ENCODE measurements at places on chromosomes 5 and 9. TPM values are rescaled to one million over a fixed set of nuclear protein-coding genes. Genes with fewer than 3 reads are reported as not detected.

ENTREP1 gene
- 2.5 TPM for total RNA-seq

CPLANE1 gene
- total RNA-seq = 30.4 TPM

CDC42SE2 gene
- 25.5 TPM for total RNA-seq

OTULINL gene
- total RNA-seq = 0.99 TPM

GFRA3 gene
- total RNA-seq = not detected

PGGT1B gene
- total RNA-seq = 12.4 TPM

IL13 gene
- total RNA-seq = not detected
